ENCODE measurements at places on chromosomes 5 and 9.

GRCh38 chr5:3325972-3326840 is 269.4 kb upstream of the IRX1 start:
- DNase-seq = no peak

DNA sequence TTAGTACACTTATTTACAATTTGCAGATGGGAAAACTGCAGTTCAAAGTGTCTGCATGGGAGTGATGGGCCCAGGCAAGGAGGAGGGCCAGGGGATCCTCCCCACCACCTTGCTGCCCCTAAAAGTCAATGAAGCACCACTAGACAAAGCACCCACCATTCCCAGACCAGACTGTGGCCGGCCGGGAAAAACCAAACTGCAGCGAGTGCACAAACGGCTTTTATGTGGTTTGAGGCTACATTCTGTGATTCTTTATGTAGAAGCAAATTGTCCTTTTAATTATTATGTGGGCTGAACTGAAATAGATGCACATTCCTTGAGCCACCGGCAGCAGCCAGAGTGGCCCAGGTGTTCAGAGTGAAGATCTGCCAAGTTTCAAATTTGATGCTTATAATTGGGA is 585.3 kb upstream of the KLF4 start:
- no peak for DNase-seq

GRCh38 chr5:135625961-135626360 is 47.2 kb upstream of the CXCL14 start:
- no peak for DNase-seq

DNA sequence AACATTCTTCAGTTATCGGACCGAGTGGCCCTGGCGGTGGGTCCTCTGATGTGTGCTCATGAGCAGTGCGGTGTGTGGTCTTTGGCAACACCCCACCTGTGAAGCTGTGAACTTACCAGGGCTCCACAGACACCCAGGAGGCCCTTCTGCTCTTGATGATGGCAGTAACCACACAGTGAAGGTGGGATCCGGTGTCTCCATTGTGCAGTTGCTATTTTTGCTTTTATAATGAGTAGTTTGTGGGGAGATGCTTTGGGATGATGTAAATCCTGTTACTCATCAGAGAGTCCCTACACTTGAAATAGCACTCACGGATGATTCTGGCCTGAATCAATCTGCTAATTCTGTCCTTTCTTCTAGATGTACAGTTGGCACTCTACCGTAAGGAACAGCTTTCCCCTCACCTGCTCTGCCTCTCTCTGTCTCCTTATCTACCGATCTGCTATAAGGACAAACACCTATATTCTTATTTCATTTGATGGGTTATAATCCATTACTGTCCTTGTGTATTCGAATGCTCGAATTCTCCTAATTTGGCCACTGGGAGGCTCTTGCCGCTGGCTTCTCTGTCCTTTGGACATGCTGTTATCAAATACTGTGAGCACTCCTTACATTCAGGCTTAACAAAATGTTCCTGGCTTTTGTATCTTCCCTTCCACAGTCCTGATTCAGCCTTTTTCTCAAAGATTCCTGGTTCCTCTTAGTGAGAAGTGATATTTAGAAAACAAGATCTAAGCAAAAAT is 20.2 kb downstream of the ATPSCKMT start:
- no peak for DNase-seq

- no peak for DNase-seq
These were observed 33.4 kb upstream of the TBC1D2 start for GRCh38 chr9:98288881-98289280.

DNA sequence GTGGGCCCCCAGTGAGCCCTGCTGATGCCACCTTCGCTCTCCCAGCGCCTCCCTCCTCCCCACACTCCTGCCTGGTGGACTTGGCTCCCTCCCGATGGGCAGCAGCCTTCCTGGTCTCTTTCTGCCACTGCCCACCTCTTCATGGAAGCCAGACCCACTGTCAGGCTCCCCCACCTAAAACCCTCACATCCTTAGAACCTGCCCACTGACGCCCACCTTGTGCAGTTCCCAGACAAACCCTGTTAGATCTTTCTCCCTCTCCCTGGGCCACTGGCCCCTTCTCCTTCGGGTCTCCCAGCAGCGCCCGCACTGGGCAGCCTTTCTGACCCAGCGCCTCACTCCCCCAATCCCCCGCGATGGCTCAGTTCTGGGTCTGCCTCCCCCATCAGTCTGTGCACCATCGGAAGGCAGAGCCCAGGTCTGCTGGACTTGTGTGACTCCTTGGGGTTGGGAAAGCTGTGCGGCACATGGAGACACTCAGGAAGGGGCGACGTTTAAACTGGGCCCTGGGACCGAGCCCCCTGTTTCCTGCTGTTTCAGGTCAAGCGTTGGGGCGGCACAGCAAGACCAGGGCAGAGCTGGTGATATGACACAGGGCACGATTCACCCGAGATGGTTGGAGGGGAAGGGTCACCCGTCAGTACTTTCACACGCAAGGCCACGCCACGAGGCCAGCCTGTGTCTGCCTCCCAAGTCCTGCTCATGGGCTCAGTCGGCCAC is 17.4 kb downstream of the MYMK start:
- DNase-seq = no peak

DNA sequence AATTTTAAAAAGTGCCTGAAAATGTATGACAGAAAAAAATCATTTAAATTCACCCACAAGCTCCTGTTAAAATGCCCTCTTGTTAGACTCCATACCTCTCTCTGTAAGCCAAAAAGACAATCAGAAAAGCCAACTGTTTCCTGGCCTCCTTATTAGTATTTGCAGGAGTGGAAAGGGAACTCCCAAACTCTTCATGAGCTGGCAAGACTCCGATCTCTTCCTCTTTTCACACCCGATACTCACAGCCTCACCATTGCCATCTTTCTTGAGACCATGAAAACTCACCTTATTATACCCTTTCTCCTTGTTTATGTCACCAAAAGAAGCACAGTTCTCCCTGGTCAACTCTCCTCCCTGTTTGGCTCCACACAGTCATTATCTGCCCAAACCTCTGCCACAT is 197.8 kb downstream of the DMAC1 start:
- no peak for DNase-seq

GRCh38 chr9:122883125-122883524 is 22.0 kb downstream of the RC3H2 start:
- DNase-seq = no peak

DNA sequence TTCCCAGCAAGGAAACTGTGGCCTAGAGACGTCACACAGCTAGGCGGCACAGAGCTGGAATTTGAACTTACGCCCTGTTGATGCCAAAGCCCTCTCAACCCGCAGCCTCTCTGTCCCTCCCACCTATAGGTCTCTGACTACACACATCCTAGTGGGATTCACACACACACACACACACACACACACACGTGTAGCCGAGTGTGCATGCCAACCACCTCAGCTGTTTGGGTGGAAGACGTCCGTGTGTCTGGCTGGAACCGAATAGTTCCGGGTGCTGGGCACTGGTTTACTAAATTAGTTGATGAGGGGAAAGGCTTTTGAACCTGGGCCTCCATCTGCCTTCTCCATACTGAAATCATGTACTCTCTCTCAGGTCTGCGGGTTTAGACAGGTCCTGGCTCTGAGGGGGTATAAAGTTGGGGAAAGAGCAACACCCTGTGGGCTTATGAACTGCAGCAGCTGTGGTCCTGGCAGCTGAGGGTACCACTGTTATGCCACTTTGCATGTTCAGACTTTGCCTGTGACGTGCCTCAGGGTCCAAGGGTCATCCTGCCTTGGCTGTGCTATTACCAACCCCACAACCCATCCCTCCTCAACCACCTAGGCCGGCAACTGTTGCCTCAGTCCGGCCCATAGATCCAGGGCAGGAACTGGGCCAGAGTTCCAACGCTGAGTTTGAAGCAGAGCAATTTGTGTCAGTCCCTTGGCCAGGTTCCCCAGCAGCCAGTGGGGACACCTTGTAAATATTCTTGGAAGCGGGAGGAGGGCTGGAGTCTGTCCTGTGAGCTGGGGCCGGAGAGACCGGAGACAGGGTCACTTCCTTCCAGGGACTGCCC is 50.5 kb downstream of the PSD2 start:
- no peak for DNase-seq

DNA sequence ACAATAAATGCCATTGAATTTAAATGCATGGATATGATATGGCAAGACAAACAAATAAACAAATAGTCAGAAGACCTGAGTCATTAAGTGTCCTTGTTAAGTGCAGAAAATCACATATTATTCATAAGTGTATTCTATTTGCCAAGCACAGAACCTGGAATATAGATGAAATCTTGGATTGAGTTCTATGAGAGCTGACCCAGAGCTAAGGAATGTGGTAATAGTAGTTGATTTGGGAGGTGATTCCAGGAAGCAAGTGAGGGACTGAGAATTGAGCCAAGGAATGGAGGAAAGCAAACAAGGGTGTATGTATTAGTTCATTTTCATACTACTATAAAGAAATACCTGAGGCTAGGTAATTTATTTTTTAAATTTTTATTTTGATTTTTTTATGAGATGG is 208.9 kb downstream of the TRIM32 start:
- DNase-seq = no peak

DNA sequence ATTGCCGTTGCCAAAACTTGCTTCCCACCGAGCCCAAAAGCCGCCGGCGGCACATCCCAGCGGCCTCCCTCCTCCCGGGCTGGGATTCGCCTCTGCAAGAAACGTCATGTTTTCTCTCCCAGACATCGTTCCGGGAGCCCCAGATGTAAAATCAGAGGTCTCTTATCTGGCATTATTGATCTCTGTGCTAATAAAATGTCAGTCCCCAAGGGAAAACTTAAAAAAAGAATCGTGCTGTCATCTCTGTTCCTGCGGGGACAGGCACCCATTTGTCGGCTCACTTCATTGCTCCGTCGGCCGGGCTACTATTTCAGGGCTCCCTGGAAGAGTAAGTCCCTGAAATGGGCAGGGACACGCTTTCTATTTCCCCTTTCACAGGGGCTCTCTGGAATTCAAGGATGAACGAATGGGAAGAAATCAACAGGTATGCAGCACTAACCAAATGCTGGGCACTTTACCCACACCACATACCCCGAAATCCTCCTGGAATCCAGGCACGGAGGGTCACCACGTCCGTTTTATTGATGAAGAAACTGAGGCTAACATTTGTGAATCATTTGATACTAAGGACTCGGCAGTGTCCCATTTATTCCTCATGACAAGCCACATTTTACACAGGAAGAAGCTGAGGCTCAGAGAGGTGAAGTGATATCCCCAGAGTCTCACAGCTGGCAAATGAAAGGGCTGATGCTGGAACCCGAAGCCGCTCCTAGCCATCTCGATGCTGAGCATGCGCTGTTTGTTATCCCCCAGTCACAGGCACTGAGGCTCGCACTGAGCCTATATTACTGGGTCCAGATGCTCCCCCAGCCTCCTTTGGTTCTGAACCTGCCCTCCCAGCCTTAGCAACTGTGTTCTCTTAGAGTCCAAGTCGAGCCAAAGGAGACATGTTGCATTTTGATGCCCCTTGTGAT is 35.7 kb upstream of the MSX2 start:
- DNase-seq = no peak

- no peak for DNase-seq
These were observed 10.1 kb upstream of the MARVELD2 start for GRCh38 chr5:69404659-69405330.

GRCh38 chr9:106112935-106113334 is 418.6 kb downstream of the TMEM38B start:
- no peak for DNase-seq

DNA sequence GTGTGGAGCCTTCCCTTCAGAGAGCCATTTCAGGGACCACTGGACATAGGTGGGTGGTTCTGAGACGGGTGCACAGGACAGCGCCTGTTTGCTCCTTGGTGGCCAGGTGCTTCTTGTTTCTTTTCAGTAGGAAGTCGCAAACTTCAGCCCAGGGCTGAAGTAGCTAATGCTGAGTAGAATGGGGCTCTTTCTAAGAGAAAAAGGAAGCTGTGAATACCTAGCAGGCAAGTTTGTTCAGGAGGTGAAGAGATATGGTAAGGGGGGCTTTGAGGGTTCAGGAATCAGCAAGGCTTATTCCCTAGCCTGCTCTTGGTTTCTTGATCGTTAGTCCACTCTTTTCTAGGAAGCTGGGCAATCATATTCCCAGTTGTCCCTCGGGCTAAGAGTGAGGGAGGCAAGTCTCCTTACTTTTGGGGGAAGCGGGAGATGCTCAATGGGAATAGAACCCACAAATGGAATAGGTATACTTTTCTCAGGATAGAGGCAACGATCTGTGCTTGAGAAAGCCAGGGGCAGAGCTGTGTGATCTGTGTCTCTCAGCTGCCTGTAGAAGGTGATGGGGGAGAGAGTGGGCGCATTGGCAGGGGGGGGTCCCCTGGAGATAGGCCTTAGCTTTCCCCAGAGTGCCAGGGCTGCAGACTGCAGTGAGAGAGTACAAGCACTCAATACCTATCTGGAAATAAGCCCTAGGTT is 1.9 kb upstream of the PURA start:
- no peak for DNase-seq

GRCh38 chr5:39208471-39208870 is 10.9 kb downstream of the FYB1 start:
- DNase-seq = no peak

DNA sequence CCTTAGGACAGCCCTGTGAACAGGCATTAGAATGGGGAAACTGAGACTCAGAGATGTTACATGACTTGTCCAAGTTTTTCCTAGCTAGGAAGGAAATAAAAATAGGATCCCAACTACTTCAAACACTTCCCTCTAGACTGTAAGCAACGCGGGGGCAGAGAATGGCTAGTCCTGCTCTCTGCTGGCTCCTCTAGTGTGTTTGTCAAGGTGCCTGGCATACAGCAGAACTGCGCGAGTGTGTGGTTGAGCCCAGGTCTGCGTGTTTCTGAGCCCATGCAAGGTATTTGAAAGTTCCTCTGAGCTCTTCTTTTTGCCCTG is 152.5 kb downstream of the MACROH2A1 start:
- no peak for DNase-seq

DNA sequence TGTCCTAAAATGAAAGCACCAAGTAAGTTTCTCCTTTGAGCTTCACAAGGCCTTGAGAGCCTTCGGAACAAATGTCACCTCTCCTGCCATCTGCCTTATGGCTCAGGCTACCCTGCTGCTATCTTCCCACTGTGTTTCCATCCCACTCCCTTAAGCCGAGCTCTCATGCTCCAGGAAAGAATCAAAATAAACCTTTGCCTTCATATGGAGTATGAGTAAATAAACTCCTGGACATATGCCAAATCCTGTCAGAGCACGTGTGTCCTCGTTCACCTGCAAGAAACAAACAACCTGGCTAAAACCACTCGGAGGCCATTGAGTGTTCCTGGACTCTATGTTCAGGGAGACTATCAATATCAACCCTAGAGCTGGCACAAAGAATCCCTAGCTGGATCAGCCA is 122.3 kb upstream of the CCDC112 start:
- DNase-seq = no peak

DNA sequence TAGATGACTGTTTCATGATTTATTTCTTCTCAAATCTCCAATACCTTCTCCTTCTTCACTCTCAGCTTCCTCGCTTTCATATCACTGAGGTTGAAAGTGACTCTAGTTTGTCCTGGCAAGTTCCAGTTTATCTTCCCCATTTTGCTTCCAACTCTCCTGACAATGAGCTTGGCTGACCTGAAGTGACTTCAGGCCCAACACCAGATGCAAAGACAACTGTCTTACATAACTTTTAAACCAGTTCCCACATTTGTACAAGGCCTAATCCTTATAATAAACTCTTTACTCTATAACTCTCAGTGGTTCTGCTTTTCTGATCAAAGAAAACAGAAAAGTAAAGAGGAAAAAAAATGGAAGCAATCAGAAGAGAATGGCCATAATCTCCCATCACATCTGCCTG is 22.0 kb downstream of the GNG10 start:
- DNase-seq = no peak

GRCh38 chr9:116905171-116905588 is 218.1 kb downstream of the TRIM32 start:
- DNase-seq = no peak
